ENCODE measurements at places on chromosomes 3 and 15.
A peak's percentile ranks its signal among the peaks of the same experiment; 100 is the strongest.

DNA sequence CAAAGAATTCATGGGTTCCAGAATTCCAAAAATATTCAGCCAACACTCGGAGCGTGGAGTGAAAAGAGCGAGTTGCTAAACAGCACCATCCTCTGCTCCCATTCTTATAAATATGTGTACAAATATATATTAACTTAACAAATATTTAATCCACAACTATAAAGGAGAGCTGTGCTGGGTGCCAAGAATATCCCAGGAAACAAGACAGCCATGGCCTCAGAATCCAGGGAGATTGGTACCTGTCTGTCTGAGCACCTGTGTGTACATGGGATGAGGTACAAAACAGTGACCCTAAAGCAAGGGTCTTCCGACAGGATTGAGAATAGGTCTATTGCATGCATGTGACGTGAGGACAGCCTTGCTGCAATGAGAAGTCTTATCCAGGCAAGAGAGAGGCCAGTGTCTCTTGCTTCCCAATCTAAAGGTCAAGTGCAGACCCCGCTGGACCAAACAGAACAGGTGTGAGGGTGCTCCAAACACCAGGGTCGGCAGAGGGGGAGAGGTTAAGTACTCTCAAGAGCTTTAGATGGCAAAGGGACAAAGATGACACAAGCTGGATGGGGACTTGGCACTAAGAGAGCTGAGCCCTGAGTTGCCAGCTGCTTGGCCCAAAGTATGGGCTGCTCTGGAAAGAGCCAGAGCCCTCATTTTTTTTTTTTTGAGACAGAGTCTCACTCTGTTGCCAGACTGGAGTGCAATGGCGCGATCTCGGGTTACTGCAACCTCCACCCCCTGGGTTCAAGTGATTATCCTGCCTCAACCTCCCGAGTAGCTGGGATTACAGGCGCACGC lies 36.2 kb downstream of the HOMER2 start:
- DNase-seq, result no peak

GRCh38 chr3:14823910-14824629 lies 5.3 kb downstream of the FGD5 start:
- DNase-seq, result no peak

- DNase-seq, result no peak
These were observed 25.7 kb downstream of the EEFSEC start for GRCh38 chr3:128178782-128179483.

- DNase-seq, result no peak
These were observed 15.2 kb downstream of the ITPR1 start for GRCh38 chr3:4508048-4508981.

DNA sequence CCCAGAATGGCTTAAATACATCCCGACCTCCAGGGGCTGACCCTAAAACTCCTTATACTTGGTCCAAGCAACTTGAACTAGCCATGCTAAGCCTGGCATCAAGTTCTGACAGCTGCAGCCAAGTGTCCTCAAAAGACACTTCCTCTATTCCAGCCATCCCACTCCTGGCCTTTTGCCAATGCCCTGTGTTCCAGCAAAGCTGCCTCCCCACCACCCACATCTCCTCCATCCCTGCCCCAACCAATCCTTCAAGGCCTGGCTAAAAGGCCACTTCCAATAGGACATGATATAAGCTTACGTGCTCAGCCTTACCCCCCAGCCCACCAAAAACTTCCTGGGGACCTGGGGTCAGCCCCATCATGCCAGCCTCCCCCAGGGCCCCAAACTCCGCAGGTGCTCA lies 40.9 kb downstream of the SEMA3G start:
- no peak for DNase-seq

DNA sequence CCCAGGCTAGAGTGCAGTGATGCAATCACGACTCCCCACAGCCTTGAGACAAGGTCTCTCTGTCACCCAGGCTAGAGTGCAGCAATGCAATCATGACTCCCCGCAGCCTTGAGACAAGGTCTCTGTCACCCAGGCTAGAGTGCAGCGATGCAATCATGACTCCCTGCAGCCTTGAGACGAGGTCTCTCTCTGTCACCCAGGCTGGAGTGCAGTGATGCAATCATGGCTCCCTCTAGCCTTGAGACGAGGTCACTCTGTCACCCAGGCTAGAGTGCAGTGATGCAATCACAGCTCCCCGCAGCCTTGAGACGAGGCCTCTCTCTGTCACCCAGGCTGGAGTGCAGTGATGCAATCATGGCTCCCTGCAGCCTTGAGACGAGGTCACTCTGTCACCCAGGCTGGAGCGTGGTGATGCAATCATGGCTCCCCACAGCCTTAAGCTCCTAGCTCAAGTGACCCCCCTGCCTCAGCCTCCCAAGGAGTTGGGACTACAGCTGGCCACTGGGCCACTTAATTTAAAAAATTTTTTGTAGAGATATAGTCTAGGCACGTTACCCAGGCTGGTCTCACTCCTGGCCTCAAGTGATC lies 26.1 kb downstream of the TFRC start:
- DNase-seq, result peak; percentile 24

- DNase-seq, result no peak
These were observed 27.1 kb upstream of the CSPG4 start for GRCh38 chr15:75739791-75740190.

DNA sequence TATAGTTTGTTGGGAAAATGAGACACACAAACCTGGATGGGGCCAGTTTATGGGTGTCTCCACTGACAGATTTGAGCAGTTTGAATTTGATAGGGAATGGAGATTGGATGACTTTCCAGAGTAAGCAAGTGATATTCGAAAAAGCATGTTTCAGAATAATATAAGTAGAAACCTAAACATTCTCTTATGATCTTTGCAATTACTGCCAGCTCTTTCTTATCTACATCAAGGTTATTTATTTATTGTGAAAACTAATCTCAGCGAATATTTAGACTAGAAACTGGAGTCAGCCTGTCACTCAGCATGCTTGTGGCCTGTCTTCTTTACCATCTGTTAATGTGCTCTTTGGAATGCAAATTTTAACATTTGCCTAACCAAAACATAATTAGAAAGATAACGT lies 57.8 kb upstream of the SPPL2A start:
- DNase-seq, result no peak

Measured in hematopoietic multipotent progenitor cell treated with erythropoietin and hydrocortisone succinate and interleukin-3 and kit ligand, for 17 days (in vitro differentiated cells).